ENCODE measurements at places on chromosomes 3 and 15.

GRCh38 chr3:127106053-127106452, 86.9 kb upstream of the PRR23E start:
- DNase-seq, result no peak

- no peak for DNase-seq
Measured at GRCh38 chr3:78258798-78259197, 1218.9 kb downstream of the ROBO2 start.

GRCh38 chr3:120683671-120684301, 1.7 kb upstream of the HGD start:
- no peak for DNase-seq

DNA sequence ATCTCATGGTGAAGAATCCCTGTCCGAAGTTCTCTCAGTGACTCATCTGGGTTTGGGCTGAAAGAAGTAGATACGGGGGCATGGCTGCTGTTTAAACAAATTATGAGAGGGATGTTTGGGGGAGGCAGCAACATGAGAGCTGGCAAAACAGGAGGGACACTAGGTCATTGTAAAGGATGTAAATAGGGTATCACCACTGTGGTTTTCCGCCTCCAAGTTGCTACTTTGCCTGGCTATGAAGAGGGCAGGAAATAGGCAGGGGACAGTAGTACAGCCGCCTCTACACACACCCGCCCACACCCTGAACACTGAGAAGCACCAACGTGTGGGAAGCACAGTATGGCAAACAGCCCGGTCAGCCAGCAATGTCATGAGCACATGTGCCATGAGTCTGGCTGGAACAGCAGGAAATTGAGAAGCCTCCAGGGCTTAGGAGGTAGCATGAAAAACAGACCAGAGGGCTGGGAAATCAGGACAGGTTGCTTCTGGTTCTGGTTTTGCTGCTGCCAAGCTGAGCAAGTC, 17.1 kb downstream of the HEXA start:
- DNase-seq, result peak; percentile 1

DNA sequence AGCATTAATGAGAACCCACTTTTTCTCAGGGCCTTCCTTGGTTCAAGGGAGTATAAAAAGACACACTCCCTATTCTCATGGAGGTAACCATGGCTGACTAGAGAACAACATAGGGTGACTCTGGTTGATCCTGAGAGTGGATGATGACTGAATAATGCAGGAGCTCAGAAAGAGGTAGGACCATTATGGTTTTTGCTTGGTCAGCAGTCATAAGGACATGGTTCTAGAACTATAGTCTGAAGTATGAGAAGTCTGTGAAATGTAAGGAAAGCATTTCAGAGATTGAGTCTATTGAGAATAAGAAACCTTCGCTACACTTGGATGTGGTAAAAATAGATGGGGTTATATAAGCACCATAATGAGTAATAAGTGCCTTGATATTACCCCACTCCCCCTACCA, 184.1 kb upstream of the GPR149 start:
- no peak for DNase-seq

GRCh38 chr3:150823277-150823676, 60.3 kb upstream of the SIAH2 start:
- DNase-seq, result no peak

- no peak for DNase-seq
Measured at GRCh38 chr15:75796321-75796720, 46.9 kb upstream of the UBE2Q2 start.

GRCh38 chr15:53031469-53031868, 241.3 kb upstream of the ONECUT1 start:
- DNase-seq, result no peak

DNA sequence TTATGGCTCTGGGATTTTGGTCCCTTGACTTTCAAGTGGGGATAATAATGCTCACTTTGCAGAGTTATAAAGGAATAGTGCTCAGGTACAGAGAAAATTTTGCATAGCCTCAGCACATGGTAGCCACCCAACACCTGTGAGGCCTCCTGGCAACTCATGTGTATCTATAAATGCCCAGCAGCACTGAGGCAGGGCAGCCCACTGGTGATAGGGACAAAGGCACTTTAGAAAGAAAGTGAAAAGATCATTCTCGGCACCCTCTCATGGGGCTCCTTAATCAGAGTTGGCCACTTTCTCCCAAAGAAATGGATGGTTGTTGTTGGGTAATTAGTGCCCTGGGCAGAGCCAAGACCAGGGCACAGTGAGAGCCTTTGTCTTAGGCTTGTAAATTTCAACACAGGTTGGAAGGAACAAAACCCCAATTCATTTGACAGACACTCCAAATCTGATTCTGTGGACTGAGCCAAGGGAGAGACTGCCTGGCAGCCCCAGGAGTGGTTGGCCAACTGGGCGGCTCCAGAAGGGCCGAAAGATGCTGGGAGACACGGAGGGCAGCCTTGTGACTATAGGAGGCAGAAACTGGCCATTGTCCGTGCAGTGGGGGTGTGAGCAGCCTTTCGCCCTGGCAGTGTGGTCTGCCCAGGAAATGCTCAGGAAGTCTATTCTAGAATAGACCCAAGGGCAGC, 213.2 kb upstream of the RGMA start:
- DNase-seq, result peak; percentile 75

GRCh38 chr3:114336122-114336697, 42.4 kb downstream of the TIGIT start:
- DNase-seq, result no peak

GRCh38 chr15:93138681-93139250, 49.8 kb upstream of the RGMA start:
- DNase-seq, result no peak

DNA sequence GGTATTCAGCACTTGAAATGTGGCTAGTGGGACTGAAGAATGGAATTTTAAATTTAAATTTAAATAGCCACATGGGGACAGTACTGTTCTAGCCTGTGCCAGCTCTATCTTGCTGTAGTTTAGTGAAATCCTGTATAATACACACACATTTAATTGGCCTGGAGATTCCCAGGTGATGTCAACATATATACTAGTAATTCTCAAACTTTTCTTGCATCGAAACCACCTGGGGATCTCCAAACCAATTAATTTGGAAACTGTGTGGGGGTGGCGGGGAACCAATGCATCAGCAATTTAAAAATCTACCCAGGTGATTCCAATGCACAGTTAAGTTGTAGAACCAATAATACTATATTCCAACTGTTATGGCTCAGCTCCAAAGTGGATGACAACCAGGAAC, 228.9 kb upstream of the MRPL3 start:
- no peak for DNase-seq

GRCh38 chr3:10762116-10762515, 53.9 kb upstream of the SLC6A11 start:
- DNase-seq, result no peak

- DNase-seq, result no peak
Measured at GRCh38 chr3:17765819-17766472, 23.5 kb upstream of the TBC1D5 start.

GRCh38 chr3:30775040-30775439, 119.4 kb downstream of the GADL1 start:
- DNase-seq, result no peak

DNA sequence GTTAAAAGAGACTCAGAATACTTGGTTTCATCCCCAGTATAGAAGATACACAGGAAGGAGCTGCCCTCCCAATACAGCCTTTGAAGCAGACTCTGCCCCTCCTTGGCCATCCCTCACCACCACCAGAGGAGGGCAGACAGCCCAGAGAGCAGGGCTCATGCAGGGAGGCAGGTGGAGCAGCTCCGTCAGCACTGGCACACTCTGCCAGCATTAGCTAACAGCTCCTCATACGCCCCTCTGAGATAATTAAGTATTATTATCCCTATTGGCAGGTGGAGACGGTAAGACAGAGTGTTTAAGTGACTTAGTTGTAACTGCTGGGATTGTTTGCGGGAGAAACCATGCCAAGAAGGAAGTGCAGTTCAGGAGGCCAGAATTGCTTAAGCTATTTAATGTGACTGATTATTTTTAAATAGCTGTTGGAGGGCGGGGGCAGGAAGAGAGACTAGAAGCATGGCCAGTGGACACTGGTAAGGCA, 434.0 kb downstream of the EPHB1 start:
- DNase-seq, result peak; percentile 3

- DNase-seq, result no peak
Measured at GRCh38 chr15:38084289-38084688, 149.8 kb downstream of the TMCO5A start.

GRCh38 chr15:69066007-69066995, 51.8 kb downstream of the NOX5 start:
- no peak for DNase-seq

- peak; percentile 7 for DNase-seq
Measured at GRCh38 chr3:172070269-172070668, 30.9 kb downstream of the FNDC3B start.

DNA sequence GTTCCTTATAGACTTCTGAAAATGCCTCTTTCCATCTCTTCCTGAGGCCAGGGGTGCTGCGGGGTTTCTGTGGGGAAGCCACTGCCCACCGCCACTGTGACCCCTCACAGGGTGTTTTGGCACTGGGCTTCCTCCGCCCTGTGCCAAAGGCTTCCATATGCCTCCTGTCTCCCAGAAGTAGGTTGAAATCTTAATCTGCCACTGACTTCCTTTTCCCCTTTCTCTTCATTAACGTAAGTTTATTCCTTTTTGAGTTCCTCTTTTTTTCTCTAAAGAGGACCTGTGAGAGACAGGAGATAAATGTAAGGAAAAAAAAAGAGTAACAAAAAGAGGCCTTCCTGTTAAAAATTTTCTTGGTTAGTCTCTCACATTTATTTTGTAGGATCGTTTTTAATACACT, 220.5 kb downstream of the CTNNB1 start:
- DNase-seq, result no peak

DNA sequence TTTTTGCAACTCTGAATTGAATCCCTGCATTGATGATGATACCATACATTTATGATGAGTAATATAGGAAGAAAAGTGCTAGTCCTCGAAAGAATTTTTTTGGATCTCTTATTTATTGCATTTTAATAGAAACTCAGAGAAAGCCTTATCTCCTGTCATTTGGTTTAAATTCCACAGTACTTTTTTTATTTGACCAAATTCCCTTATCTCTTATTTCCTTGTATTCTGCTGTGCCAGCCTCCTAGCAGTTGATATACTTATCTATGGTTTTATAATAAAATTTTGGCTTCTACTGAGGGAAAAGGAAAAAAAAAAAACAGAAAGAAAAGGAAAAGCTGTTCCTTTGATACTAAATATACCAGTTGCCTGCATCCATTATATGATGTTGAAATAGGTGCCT, 535.1 kb upstream of the NR2F2 start:
- no peak for DNase-seq

DNA sequence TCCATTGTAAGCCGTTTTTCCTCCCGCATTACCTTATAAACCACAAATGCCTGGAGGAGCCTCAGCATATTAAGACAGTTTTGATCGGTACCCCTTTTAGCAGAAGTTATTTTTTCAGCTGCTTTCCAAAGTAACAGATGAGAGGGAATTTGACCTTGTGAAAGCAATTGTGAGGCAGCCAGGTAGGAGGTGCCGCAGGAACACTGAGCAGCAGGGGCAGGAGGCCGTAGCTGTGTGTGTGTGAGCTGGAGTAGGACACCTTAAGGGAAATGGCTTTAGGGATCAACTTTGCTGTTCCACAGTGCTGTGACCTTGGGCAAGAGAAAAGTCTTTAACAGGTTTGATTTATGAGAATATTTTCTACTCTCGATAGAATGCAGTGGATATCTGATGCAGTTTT, 482.1 kb downstream of the IL5RA start:
- no peak for DNase-seq

- DNase-seq, result no peak
Measured at GRCh38 chr3:29281344-29282241, 722 bp downstream of the RBMS3 start.

DNA sequence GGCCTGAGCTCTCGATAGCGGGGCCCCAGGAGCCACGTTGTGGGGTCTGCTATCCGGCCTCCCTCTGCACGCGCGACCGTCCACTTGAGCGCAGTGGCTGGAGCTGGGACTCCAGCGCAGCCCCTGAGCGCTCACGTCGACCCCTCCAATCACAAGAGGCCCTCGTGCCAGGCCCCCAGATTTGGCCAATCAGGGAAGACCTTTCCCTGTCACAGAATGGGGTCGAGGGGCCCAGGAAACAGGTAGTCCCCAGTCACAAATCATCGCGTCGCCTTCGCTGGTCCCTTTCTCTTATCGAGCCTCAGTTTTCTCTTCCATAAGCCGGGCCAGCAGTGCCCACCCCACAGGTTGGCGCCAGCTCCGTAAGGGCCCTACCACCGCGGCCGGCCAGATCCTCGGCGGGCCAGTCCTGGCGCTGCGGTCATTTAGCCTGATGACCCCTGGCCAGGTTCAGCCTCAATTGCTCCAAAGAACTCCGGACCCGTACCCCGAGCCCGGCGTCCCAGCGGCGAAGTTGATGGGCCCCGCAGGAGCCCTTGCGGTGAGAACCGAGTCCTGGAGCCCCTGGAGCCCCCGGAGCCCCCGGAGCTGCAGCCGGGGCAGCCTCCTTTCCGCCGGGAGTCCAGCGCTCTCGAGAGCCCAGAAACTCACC, 435 bp downstream of the ALDH1L1 start:
- DNase-seq, result peak; percentile 81

- DNase-seq, result no peak
Measured at GRCh38 chr3:13023235-13023970, 49.8 kb downstream of the IQSEC1 start.

DNA sequence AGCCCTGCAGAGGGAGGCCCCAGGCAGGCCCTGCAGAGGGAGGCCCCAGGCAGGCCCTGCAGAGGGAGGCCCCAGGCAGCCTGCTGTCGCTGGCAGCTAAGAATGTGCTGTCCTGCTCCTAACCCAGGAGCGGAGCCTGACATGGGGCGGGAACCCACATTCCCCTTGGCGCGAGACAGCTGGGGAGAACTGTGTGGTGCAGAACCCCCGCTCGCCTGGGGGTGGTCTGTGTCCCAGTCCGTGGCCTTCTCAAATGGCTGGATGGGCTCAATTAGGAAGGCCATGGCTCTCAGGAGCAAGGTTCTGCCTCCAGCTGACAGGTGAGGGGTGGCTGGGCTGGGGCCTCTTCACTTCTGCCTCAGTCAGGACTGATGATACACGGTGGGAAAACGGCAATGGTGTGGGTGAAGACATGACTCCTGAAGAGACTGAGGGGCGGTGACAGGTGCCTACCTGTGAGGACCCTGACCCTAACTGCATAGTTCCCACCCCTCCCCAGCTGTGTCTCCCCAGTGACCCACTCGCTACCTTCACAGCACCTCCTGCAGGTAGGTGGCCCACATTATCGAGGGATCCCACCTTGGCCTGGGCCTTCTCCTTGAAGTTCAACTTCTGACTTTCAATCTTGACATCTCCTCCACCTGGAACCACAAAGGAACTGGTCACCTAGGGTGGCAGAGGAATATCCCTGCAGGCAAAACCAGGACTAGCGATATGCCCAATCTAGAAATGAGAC, 52.0 kb downstream of the DHX30 start:
- no peak for DNase-seq

DNA sequence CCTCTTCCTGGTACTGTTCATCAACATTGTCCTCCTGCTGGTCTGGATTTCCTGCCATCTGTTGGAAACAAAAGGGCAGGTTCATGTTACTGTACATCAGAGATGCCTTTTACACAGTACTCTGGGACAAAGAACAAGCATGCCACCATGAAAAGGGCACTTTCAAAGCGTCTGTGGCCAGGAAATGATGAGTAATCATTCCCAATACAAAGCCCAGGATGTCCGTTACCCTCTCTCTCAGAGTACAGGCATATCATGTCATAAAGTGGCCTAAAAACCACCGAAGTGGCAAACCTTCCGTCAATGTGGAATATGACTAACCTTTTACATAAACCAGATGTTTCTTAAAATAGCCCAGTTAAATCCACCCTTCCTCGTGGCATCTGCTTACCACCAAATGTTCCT, 71.2 kb downstream of the GOLIM4 start:
- DNase-seq, result no peak
